ENCODE measurements at places on chromosomes 11 and 22.
A peak's percentile ranks its signal among the peaks of the same experiment; 100 is the strongest.

DNA sequence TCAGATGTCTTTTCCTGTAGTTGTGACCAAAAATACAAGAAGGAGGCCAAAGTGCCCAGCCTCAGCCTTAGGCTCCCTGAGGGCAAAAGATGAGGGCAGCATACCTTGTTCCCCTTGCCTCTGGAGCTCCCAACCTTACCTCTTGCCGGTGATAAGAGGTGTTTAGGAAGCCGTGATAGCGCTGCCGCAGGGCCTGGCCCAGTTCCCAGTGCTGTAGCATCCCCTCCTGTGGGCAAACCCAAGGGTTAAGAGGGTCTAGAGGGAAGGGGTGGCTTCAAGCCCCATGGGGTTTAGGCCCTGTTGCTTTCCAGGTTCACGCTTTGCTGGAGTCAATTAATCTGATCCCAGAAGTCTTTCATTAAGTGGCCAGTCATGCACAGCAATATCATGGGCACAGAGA lies 1.1 kb downstream of the ACP2 start:
- no peak for DNase-seq

GRCh38 chr22:35742342-35743100 lies 24.8 kb downstream of the APOL5 start:
- peak; percentile 82 for DNase-seq

DNA sequence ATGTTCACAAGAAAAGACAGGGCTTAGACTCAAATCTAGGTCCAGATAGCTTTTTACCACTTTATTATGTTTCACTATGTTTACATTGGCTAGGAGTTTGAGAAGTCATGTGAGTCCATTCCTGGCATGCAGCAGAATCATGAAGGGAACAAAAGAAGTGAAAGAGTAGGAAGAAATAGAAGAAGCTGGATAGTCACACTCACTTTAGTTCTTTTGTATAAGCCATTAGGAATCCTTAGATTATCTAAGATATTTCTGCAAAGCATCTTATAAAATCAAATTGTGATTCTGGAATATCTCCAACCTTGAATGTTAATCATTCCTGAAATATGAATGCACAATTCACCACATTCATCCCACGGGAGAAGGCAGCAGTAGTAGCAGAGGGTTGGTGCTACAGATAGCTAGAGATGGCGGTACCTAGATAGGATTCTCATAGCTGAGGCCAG lies 31.9 kb downstream of the MAML2 start:
- peak; percentile 75 for DNase-seq

- no peak for DNase-seq
Observed at GRCh38 chr11:100319691-100320090, 367.4 kb upstream of the ARHGAP42 start.

DNA sequence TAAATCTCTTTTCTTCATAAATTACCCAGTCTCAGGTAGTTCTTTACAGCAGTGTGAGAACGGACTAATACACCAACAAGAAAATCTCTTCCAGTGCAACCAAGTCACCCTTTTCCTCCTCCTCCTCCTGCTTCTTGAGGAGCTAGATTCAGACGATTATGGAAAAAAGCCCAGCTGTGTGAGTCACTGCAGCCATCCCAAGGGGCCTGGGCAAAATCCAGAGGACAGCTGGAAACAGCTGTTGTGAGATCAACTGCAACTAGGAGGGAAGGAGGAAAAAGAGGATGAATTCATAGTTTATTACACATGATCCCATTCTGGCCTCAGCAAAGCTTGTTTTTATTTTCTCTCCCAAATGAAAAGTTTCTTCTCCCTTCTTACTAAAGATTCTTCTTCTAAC lies 32.9 kb downstream of the RBFOX2 start:
- peak; percentile 90 for DNase-seq

DNA sequence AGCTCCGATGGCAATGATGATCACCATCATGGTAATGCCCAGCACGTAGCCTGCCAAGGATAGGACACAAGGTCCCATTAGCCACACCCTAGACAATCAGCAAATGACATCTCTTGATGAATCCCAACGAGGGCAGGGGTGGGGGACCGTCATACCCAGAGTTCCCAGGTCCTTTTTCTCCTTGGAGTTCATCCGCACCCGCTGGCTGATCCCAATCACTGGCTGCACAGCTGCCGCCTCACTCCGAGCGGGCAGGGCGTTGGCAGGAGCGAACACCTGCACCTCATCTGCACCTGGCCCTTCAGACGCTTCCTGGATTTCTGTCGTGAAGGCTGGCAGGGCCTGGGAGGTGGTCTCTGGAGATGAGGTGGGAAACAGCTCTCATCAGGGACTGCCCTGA lies 2.9 kb downstream of the PIK3IP1 start:
- no peak for DNase-seq

GRCh38 chr11:6200975-6201374 lies 2.0 kb downstream of the OR52W1 start:
- DNase-seq, result peak; percentile 34

GRCh38 chr11:2577031-2577990 lies 122.5 kb downstream of the KCNQ1OT1 start:
- no peak for DNase-seq

- DNase-seq, result no peak
Observed at GRCh38 chr11:10017911-10018310, 276.1 kb downstream of the SBF2 start.

- peak; percentile 53 for DNase-seq
Observed at GRCh38 chr22:29617922-29618629, 14.6 kb downstream of the NF2 start.

- no peak for DNase-seq
Observed at GRCh38 chr11:129291546-129291945, 84.1 kb upstream of the BARX2 start.

GRCh38 chr11:75513250-75513649 lies 12.5 kb downstream of the GDPD5 start:
- DNase-seq, result peak; percentile 81

DNA sequence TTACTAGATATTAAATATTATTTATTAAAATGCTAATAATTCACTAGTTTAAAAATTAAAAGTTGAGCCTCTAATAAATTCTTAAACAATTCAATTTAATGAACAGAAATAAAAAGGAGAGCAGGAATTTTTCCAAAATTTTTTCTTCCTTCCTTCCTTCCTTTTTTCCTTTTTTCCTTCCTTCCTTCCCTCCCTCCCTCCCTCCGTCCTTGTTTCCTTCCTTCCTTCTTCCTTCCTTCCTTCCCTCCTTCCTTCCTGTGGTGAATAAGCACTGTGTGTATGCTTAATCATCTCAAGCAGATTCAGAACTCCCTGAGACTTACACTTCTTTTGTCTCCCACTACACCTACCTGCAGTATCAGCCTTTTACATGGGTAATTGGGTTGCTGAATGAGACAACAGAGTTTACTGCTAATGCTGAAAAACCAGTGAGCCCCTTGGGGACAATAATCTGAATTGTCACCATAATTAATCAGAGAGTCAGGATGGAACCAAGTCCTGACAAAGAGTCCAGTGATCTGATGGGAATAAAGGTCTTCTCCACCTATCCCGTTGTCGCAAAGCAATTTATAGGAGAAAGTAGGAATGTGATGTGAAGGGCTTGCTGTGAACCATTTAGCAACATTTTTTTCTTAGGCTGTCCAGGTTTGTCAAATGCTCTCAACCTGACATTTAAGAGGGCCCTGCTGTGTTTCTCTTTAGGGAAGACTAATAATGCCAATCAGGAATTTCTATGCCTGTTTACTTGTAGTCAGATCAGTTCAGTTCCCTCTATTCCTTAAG lies 58.1 kb upstream of the CEP295 start:
- no peak for DNase-seq

GRCh38 chr22:28822930-28823551 lies 22.7 kb upstream of the XBP1 start:
- no peak for DNase-seq

GRCh38 chr11:27397624-27398399 lies 34.8 kb upstream of the CCDC34 start:
- DNase-seq, result no peak

- DNase-seq, result no peak
Observed at GRCh38 chr22:36913427-36914389, at the start of gene CSF2RB. CSF2RB (plus strand) TSS chr22:36913628; CDS start chr22:36922208, 8,580 bp downstream.

GRCh38 chr11:8038393-8038792 lies 42.6 kb upstream of the TUB start:
- DNase-seq, result no peak

DNA sequence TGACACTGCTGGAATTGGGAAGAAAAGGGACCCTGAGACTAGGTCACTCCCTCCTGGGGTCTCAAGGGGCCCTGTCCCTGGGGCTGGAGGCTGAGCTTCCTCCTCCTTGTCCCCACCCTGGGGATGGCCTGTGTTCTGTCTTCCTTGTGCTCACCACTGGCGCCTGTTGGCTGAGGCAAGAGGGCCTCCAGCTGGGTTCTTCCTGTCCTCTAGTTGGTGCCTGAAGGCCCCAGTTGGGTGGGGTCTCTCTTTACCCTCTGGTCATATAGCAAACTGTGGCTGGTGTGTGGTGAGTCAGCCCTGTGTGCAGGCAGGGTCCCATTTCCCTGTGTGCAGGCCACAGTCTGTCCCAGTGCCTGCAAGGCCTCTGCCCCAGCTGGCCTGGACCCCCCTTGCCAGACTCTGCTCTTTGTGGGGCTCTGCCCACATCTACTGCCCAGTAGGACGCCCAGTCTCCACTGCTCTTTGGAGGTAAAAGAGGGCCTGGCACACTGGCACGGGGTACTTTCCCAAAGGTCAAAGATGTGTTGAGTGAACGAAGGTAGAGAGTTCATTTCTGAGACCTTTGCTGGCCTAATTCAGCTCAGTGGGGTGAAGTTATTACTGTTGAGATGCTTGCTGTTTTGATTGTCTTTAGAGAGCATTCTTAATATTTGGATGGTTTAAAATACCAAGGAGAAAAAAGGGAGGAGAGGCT lies 55.1 kb upstream of the CLDN5 start:
- DNase-seq, result no peak

- DNase-seq, result no peak
Observed at GRCh38 chr22:18973264-18974031, 37.4 kb upstream of the PRODH start.

DNA sequence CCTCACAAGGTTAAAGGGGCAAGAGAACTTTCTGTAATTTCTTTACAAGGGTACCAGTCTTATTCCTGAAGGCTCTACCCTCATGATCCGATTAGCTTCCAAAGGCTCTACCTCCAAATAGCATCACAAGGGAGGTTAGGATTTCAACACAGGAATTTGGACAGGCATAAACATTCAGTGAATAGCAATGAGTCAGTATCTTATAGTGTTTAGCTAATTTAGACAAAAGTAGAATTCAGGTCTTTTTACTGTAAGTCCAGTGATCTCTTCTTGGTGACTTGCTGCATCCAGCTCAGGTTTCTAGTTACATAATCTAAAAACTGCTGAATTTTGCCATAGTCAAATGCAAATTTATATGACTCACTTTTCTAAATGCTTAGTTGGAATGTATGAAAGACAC lies 1995.6 kb upstream of the RAG2 start:
- peak; percentile 51 for DNase-seq

GRCh38 chr22:46303347-46303965 lies 6.8 kb downstream of the GTSE1 start:
- peak; percentile 24 for DNase-seq

GRCh38 chr11:1705126-1706052 lies 8.4 kb downstream of the KRTAP5-6 start:
- DNase-seq, result peak; percentile 5

DNA sequence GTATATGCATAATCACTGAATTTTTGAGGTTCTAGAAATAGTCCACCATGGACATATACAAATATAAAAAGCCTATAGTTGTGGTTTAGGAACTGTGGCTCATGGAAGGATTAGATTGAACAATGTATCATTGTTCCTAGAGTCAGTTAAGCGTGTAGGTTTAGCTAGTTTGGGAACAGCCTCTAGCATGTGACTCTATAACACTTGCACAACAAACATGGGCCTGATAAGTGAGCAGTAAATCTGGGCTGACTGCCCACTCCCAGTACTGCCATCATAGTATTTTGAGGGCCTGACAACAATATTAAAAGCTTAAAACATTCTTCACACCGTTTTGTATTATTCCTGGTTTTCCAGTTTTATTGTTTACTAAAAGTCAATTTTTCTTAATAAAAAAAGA lies 47.0 kb downstream of the YAP1 start:
- peak; percentile 92 for DNase-seq

DNA sequence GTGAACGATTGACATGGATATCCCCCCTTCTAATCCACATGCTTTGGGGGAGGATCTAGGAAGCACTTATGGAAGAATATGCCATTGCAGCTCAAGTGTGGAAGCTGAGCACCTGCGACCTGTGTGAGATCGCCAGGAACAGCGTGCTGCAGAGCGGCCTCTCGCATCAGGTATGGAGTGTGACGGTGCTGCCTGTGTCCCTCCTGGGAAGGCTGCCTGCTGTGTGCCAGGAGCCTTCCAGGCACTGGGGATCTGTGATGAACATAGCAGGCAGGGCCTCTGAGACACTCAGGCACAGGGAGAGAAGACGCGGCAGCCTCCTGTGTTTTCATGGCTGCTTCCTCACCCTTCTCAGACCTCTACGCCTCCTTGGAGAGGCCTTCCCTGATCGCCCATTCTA lies 36.5 kb downstream of the RNF141 start:
- DNase-seq, result no peak

DNA sequence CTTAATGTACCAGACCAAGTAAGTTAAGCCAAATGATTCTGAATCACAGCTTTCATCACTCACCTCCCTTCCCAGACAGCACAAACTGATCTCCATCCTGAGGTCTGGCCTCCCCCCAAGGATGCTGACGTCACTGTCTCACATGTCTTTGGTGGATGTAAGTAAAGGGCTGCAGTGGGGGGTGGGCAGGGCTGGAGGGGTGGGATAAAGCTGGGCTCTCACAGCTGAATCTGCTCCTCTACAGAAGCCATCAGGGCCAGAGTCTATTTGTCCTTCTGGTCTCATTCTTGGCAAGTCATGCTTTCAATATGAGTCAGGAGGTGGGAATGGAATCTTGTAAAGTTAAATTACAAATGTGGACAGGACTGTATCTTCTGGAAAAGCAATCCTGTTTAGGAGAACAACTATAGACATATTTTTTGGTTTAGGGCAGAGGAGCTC lies 32.7 kb downstream of the P4HA3 start:
- peak; percentile 100 for DNase-seq

DNA sequence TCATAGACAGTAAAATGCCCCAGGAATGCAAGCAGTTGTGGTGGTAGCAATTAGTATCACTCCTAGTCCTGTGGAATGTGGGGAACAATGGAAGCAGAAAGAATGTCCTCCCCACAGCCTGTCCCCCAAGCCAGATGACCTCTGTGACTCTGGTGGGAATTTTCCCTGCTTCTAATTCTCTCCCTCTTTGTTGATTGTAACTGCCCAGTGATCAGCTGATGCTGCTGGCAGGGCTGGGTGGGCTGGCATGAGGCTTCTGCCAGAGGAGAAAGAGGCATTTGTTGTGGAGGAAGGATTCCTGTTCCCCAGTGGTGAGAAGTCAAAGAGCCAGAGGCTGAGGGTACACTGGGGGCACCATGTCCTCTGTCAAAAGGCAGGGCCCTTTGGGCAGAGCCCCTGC lies 116.7 kb upstream of the NCAM1 start:
- no peak for DNase-seq
